Kasumi-1 (cell line): ENCODE measurements at places on chromosomes 3 and 15.
A peak's percentile ranks its signal among the peaks of the same experiment; 100 is the strongest.

GRCh38 chr15:40927873-40928806, 1.0 kb upstream of the DLL4 start:
- no peak for DNase-seq

- DNase-seq: no peak
Observed at GRCh38 chr3:123076496-123077418, 9.9 kb downstream of the PDIA5 start.

DNA sequence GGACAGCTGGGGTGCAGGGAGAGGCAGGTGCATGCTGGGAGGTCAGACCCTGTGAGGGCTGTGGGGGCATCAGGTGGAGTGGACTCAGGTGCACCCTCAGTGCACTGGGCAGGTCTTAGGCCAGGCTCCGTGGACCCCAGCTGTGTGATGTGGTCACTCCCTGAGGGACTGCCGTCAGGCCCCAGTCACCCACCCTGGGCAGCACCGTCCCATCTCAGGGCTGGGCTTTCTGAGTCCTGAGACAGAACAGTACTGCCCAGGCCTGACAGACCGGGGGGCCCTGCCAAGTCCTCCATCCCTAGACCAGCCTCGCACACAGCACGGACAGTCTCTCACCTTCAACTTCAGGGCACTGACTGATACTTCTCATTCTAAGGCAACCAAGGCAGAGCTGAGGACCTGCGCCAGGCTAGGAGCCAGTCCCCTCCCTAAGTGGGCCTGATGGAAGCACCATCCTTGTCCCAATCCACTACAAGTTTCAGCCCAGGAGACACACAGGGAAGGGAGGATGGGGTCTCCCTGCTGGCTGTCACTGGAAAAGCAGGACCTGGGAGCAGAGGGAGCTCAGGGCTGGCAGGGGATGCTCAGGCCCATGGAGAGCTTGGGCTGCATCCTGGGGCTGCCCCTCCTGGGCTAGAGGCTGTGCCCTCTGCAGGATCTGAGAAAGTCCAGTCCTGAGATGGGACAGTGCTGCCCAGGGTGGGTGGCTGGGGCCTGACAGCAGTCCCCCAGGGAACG, 86.3 kb downstream of the LMLN start:
- DNase-seq: no peak

DNA sequence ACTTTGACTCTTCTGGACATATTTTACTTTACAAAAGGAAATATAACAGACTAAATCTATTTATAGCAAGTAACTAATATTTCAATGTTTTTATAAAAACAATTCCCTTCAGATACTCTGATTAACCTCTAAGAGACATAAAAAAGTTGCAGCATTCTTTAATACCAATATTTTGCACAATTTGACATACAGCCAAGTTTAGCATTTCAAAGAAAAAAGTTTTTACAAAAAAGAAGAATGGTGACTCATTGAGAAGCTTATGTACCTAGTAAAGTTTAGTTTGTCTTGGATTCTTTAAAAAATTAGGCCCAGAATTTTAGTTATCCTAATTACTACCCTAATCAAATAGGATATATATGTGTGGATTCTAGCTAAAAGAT, 17.6 kb downstream of the DAZL start:
- DNase-seq: no peak

GRCh38 chr3:9088441-9089353, 125.4 kb upstream of the RAD18 start:
- no peak for DNase-seq

- DNase-seq: no peak
Observed at GRCh38 chr15:64502151-64502550, 41.8 kb downstream of the ZNF609 start.

DNA sequence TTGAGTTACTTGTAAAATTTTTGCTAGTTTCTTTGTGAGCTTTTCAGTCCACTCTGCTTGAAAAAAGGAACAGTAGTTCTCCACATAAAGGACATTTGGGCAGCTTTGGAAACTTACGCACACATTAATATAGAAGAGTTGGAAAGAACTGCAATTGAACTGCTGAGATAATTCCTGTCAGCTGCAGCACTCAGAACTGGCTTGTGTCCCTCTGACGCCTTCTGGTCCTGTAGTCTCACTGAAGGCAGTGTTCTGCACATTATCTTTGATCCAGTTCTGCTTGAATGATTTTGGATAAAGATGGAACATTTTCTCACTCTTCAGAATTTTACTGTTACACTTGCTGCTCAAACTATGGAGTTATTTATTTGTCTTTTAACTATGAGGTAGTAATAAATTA, 901.9 kb downstream of the OTOL1 start:
- DNase-seq: no peak

- no peak for DNase-seq
Observed at GRCh38 chr15:89101302-89102193, 13.3 kb downstream of the ABHD2 start.

DNA sequence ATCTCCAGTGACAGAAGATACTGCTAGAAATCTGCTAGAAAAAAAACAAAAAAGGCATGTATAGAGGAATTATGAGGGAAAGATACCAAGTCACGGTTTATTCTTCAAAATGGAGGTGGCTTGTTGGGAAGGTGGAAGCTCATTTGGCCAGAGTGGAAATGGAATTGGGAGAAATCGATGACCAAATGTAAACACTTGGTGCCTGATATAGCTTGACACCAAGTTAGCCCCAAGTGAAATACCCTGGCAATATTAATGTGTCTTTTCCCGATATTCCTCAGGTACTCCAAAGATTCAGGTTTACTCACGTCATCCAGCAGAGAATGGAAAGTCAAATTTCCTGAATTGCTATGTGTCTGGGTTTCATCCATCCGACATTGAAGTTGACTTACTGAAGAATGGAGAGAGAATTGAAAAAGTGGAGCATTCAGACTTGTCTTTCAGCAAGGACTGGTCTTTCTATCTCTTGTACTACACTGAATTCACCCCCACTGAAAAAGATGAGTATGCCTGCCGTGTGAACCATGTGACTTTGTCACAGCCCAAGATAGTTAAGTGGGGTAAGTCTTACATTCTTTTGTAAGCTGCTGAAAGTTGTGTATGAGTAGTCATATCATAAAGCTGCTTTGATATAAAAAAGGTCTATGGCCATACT, 4.0 kb downstream of the B2M start:
- no peak for DNase-seq

DNA sequence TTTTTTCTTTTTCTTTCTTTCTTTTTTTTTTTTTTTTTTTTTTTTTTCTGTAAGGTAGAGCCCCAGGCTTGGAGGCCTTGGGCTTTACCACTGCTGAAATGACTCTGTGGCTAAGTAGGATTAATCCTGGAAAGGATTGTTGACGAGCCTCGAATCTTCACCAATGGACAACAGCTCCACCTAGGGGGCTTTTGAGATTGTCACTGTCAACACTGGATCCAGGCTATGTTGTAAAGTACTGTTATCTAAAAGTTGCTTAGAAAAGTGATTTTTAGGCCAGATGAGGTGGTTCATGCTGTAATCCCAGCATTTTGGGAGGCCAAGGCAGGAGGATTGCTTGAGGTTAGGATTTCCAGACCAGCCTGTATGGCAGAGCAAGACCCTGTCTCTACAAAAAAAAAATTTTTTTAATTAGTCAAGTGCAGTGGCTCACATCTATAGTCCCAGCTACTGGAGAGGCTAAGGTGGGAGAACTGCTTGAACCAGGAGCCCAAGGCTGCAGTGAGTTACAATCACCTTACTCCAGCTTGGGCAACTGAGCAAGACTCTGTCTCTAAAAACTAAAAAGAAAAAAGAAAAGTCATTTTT, 41.6 kb downstream of the KLHL18 start:
- peak; percentile 76 for DNase-seq
